ENCODE measurements at places on chromosomes 3 and 15.

GRCh38 chr3:27607370-27607769 is 114.8 kb downstream of the EOMES start:
- no peak for DNase-seq

DNA sequence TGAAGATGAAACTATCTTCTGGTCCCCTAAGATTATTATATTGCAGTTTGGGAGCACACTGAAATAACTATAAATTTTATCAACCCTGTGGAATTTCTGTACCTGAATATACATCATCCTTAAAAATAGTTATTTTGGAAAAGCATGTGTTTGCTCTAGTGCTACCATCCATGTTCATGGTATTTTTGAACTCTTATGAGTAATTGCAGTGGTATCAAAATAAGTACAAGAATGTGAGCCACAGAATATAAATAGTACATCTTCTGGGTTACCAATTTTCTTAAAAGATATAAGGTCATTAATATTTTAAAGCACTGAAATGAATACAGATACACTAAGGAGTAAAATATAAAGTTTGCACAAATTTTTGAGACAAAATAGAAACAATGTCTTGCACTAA is 206.5 kb downstream of the CBLB start:
- no peak for DNase-seq

DNA sequence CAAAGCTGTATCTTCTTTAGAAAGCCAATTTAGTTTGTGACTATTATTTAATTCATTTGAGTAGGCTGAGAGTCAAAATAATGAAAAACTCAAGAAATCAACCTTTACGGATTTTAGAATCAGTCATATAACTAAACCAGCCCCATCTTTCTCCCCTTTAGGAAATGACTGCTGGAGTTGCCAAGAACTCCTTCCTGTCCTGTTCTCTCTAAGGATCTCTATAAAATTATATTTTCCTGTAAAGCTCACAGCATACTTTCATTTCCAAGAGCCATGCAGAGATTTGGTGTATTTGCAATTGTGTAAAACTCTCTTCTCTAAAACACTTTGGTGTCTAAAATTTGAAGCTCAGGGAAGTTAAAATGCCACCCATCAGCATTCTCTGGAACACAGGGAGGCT is 323.4 kb upstream of the GBE1 start:
- no peak for DNase-seq

DNA sequence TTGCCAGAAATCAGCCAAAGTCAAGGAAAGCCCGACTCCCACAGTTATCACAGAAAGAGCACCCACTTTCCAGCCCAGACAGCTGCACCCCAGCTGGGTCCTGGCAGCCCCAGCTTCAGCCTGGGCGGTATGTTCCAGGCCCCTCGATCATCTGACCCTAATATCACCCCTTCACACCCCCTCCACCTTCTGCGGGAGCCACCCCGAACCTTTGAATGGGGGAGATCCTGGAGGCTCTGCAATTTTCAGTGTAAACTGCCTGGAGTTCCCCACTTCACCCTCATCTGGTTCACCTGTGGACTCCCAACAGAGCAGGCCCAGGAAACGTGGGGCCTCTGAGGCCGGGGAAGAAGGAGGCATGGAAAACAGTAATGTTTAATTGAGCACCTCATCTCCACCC is 5.9 kb downstream of the PRSS50 start:
- DNase-seq, result no peak
